ENCODE measurements at places on chromosomes 2 and 18.

DNA sequence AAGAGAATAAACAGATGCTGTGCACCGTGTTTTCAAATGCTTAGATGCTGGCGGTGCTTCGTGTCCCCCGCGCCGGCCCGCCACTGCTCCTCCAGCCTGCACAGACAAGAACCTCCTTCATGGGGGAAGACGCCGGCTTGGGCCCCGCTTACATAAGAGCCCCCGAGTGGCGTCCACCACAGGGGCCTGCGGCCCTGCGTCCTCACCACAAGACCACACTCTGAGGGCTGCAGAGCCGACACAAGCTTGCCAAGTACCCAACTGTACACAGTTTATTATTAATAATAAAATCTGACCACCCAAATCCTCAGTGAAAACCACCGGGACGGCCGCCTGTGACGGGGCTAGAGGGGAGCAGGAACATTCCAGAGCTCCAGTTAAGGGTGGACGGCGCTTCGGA lies 232.2 kb downstream of the HDAC4 start:
- no peak for DNase-seq

- no peak for DNase-seq
These were observed 144.9 kb upstream of the MYCN start for GRCh38 chr2:15795426-15795825.

DNA sequence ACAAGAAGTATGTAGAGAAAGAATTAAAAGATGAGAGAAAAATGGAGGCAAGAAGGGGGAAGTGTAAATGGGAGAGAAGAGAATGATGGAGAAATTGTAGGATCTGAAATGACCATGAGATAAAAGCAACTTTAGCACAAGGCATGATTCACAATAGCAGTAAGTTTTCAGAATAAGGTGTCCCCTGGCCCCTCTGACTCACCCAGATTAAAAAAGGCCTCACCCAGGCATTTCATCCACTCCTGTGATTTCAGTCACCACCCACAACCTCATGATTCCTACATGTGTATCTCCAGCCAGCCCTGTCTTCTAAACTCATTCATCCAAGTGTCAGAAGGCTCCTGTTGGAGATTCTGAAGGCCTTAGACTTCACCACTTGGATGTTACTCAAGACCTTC lies 56.6 kb downstream of the SP100 start:
- DNase-seq = peak; percentile 28

- no peak for DNase-seq
These were observed 16.5 kb downstream of the LPIN1 start for GRCh38 chr2:11762799-11763461.

- DNase-seq = no peak
These were observed 109.5 kb downstream of the RNF144A start for GRCh38 chr2:7026742-7027141.

- DNase-seq = no peak
These were observed 265.9 kb upstream of the SALL3 start for GRCh38 chr18:78713726-78714125.

DNA sequence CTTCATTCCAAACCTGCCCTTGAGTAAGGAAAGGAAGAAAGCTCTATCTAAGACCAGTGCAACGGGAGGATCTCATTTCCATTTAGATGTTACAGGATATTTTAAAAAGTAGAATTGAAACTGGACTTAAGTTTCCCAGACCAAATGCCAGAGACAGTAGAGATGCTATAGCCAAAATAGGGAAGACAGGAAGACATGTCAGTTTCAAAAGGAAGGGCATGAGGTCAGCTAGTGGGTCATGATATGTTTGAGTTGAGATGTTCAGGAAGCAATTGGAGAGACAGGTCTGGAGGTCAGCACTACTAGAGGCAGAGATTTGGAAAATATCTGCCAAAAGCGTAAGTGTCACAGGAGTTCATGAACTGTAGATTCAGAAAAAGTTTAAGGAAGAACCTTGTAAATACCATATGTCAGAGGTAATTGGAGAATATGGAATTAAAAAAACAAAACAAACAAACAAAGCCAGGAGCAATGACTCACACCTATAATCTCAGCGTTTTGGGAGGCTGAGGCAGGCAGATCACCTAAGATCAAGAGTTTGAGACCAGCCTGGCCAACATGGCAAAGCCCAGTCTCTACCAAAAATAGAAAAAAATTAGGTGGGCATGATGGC lies 50.8 kb downstream of the EPHA4 start:
- DNase-seq = no peak

DNA sequence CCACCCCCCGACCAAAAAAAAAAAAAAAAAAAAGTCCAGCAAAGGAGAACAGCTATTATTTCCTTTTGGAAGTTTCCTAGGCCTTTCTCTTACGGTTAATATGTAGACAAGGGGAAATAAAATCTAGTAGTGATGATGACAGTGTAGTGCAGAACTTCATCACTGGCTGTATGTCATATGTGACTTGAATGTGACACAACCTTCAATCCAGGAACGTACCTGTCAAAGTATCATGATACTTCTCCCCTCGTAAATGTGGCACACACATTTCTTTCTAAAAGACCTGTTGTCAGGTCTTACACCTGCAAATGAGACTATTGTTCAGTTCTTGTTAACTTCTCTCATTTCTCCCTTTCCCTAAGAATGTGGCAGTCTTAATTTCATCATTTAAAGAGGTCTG lies 173.5 kb downstream of the PRPF40A start:
- DNase-seq = no peak

DNA sequence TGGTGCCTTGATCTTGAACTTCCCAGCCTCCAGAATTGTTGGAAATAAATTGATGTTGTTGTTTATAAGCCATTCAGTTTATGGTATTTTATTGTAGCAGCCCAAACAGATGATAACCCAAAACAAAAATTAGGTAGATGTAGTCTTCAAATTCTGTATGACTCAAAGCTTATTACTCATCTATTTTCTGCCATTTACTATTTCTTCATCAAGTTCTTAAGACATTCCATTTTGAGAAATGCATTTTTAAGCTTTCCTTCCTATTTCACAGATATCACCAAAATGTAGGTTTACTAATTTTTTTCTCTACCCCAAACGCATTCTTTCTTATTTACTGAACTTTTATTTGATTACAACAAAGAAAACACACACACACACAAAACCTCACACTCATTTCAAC lies 148.2 kb downstream of the RND3 start:
- no peak for DNase-seq

DNA sequence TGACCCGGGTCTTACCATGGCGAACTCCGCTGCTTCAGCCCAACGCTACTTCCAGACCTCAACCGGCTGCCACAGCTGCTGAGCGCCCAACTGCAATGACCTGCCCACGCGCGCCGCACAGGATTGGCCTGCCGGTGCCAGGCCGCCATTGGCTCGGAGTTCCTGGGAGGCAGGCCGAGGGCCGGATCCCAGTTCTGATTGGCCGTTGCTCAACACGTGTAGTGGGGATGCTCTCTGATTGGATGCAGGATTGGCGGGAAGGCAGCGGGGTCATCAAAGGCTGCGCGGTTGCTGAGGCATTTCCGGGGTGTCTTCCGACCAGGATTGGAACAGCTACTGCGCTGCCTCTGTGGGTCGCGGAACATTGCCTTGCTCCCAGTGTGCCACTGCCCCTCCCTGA lies at the start of gene TUBA3E:
Gene TUBA3E (minus strand): TSS at position 97 of the 400 bp plus-strand sequence. CDS start 79 bp downstream, at position 18.
- no peak for DNase-seq

- no peak for DNase-seq
These were observed 15.6 kb upstream of the OTOF start for GRCh38 chr2:26493566-26493965.

GRCh38 chr18:45521777-45522176 lies 93.5 kb upstream of the SLC14A2 start:
- DNase-seq = no peak

- DNase-seq = no peak
These were observed 41.1 kb downstream of the C1QL2 start for GRCh38 chr2:119117408-119117807.

GRCh38 chr18:36783792-36784191 lies 45.0 kb downstream of the TPGS2 start:
- no peak for DNase-seq

DNA sequence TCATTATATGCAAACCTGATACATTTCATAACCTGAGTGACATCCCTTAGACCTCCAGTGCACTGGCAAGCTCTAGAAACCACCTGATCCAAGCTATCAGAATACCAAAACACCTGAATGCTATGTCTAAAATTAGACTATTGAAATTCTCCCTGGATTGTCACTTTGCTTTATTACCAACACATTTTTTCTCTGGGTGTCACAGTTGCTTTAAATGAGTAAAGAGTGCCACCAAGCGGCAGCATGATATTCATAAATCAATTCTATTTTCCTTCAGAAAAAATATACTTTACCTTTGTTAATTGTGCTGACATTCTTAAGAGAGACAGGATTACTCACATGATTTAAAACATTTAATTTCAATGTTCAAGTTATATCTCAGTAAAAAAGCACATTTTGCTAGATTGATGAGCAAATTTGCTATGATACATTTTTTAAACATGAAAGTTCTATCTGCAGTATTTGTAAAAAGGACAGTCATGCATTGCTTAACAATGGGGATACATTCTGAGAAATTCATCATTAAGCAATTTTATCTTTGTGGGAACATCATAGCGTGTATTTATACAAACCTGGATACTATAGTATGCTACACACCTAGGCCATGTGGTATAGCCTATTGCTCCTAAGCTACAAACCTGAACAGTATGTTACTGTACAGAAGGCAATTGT lies 338.4 kb upstream of the SLC39A10 start:
- DNase-seq = peak; percentile 39

GRCh38 chr18:76356666-76357065 lies 138.4 kb downstream of the ZNF516 start:
- DNase-seq = no peak

- no peak for DNase-seq
These were observed 149.5 kb downstream of the LRRTM4 start for GRCh38 chr2:77372636-77373035.

GRCh38 chr18:69985239-69985638 lies 37.6 kb upstream of the CD226 start:
- no peak for DNase-seq

- no peak for DNase-seq
These were observed 8.2 kb upstream of the ERCC3 start for GRCh38 chr2:127302168-127302567.

GRCh38 chr2:232014681-232015080 lies 53.2 kb downstream of the DIS3L2 start:
- DNase-seq = no peak

GRCh38 chr2:95113464-95113863 lies 8.1 kb downstream of the MRPS5 start:
- no peak for DNase-seq

DNA sequence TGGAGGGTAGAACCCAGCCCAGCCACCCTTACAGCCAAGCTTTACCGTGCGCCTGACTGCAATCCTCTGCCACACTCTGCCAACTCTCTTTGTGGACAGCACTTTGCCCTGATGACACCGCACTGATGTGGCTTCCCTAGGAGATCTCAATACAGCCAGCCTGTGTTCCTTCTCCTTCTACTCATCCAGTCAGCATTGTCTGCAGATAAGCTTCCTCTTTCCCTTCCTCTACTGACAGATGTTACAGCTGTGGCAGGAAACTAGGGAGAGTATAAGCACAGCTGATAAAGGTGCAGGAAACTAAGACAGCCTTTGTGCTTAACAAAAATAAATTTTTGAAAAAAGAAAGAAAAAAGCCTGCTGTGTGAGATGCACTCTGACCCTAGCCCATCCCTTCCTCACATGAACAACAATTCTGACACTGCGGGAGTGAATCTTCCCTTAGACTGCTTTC lies 25.0 kb downstream of the CEP68 start:
- DNase-seq = no peak

DNA sequence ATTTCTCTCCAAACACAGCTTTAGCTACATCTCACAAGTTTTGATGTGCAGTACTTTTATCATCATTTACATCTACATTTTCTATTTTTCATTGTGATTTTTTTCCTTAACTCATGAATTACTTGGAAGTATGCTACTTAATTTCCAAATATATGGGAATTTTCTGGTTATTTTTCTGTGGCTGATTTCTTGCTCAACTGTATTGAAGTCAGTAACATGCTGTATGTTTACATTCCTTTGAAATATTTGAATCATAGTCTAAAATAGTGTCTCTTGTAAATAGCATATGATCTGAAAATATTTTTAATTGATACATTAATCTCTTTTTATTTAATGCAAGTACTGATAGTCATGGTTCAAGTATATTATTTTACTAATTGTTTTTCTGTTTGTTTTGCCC lies 26.0 kb upstream of the GALNT5 start:
- DNase-seq = no peak

GRCh38 chr18:72336786-72337185 lies 207.4 kb downstream of the CBLN2 start:
- no peak for DNase-seq

DNA sequence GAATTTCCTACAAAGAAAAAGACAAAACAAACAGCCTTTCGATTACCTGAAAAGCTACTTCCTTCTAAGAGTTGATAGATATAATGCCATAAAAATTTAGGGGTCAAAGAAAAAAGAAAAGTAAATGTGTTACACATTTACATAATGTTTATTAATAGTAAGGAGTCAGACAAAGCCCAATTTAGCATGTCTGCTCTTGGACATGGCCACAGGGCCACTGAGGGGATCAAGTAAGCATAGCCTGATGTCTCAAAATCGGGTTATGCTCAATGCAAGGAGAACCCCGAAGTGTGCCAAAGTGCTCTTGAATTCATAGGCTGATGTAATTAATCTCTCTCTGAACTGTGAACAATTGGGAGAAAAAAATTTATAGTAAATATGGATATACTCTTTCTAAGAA lies 61.6 kb downstream of the RTN4 start:
- no peak for DNase-seq

DNA sequence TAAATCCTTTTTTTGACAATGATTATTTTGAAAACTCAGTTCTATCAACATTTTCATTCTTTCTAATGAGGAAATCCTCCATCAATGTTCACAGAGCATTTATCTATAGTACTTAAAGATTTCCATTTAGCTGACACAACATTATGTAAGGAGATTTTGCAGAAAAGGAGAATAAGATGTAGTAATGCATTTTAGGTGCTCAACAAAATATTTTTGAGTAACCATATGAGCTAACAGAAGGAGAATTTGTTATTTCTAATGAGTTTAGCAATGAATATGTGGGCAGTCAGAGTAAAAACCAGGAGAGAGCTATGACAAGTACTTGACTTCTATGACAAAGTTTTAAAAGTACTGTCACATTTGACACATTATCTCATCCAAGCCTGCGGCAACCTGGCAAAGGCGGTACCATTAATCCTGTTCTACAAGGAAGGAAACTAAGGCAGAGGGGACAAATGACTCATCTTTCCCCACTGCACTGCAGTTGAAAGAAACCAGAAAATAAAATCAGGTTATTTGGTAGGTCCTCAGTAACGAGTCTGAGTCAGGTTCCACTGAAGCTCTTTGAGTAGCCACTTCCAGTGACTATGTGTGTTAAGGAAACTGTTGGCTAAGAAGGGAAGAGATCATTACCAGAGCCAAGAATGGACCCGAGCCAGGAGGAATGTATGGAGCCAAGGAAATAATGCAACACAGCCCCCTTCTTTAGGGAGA lies 134.1 kb upstream of the ITGB6 start:
- peak; percentile 45 for DNase-seq

DNA sequence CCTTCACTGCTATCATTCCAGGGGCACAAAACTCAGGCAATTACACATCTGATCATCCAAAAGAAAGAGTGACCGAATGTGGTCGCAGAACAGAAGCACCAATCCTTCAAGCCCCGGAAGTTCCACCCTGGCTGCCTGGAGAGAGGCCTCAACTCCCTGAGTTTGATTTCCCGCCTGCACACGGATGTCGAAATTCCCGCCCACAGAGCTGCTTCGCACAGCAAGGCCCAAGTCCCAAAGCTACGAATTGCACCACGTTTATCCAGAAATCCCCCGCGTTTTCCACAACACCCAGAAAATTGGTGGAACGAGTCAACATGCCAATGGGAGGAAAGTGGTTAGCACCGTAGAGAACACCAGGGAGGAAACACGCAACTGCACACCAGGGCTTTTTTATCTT lies 445.4 kb downstream of the EIPR1 start:
- DNase-seq = no peak
